GM23248 (cell line): ENCODE measurements at places on chromosomes 7 and 10.

DNA sequence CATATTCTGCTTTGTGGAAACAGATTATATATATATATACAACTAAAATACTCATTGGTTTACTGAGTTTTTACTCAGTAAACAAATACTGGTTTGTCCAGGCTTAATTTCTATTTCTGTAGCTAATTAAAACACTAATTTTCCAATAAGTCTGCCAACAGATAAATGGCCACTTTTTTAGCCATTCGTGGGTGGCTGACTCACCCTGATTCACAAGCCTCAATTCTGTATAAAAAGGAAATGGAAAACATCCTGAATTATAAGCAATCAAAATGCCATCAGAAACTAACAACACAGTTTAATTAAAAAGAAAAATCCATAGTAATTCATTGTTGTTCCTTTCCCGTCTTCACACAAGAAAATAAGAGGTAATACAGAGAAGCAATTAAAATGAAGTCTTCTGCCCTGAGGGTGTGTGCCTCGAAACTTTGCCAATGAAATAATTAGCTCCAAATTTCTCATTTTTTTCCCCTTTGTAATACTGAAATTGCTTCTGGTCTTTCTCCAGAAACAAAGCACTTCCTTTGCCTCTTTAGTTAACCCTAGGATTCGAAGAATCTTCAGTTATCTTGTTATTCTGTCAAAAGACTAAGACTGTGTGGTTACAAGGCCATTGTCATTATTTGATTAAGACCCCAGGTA lies 118.7 kb upstream of the PTN start:
- DNase-seq: peak; percentile 83

DNA sequence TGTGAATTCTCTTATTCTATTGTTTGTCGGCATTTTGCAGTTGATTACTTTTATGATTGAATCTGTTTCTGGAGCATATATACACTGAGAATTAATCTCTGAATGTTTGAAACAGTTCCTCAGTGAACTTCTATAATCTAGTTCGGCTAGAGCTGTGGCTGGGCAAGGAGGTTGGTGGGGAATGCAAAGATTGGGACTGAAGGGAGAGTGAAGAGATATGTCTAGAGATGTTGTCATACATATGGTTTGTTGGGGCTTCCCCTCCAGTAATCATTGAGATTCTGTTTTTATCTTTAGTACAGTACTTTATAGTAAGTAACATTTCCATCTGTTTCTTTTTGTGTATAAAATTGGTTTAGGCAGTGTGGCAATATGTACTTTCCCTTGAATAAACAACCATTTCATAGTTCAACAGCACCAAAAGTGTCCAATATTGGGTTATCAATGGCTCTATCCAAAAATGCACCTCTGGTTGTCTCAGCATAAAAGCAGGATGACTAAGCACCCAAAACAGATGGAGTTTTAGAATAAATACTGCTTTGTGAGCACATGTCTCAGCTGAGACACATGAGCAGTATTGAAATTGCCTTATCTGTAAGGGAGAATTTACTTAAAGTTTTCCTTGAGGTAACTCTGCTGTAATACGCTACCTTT lies 36.7 kb downstream of the WAC start:
- peak; percentile 63 for DNase-seq

- peak; percentile 66 for DNase-seq
Observed at GRCh38 chr7:134766779-134767519, 12.5 kb upstream of the CALD1 start.

DNA sequence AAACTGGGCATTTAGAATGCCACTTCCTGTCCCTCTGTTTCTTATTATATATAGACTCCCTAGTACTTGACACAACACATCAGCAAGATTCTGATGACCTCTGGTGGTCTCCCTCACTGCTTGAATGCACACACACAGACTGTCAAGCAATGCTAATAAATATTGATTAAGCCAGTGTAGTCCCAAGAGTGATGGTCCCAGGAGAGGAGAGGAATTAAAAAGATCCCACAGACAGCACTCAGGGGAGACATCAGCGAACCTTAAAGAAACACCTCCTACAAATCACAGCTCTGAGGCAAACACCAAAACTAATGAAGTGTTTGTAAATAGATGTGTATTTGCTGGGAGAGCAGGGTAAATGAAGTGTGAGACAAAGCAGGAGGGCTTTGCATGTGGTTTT lies 1291.2 kb downstream of the XPNPEP1 start:
- DNase-seq: no peak

DNA sequence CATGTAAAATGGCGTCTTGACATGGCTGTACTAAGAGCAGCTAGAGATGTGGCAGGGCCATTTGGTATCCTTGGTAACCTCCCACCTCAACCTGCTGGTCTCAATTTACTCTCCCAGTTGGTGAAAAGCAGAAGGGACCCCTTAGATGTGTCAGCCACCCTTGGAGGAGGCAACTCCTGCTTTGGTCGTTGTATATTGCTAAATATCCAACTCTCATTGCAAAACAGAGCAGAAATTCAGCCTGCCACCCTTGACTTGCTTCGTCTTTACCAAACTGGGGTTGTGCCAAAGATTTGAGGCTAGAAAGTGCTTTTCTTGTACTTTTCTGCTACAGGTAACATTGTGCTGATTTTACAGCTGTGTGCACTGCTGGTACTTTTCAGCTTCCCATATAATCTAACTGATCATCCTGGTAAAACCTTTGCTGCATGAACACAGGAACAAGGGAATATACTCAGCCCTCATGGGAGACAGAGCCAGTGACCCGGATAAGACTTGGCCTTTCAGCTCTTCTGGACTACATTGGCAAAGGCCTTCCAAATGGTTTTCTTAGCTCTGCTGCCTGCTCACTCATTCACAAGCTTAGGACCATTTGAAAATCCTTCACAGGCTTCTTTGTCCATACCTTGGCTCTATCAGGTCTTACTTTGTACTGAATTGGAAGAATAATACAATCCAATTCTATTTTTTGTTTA lies 2.2 kb upstream of the VSTM4 start:
- no peak for DNase-seq

DNA sequence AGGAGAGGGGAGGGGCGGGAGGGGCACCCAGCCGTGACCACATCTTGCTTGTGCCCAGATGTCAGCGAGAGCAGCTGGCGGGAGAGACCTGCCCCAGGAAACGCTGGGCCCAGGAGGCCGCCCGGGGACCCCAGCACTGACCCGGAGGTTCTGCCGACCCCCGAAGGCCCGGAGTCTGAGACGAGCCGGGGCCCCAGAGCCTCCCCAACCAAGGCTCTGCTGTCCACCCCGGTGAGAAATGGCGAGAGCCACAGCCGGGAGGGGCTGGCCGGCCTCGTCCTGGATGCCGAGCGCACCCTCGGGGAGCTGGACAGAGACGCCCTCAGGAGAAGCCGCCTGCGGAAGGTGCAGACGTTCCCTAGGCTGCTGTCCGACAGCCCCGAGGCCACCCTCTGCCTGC lies 25.9 kb downstream of the KNDC1 start:
- DNase-seq: no peak

- DNase-seq: no peak
Observed at GRCh38 chr10:11180228-11180627, 162.6 kb downstream of the CELF2 start.

GRCh38 chr7:195830-196128 lies 3.4 kb downstream of the FAM20C start:
- DNase-seq: no peak

- DNase-seq: peak; percentile 39
Observed at GRCh38 chr10:100519311-100520051, at the start of gene SEC31B. Gene SEC31B, minus strand, starts transcription at chr10:100519861. Its CDS starts 2,909 bp downstream, at chr10:100516952.

- DNase-seq: no peak
Observed at GRCh38 chr10:95221124-95221523, 27.1 kb downstream of the ACSM6 start.

DNA sequence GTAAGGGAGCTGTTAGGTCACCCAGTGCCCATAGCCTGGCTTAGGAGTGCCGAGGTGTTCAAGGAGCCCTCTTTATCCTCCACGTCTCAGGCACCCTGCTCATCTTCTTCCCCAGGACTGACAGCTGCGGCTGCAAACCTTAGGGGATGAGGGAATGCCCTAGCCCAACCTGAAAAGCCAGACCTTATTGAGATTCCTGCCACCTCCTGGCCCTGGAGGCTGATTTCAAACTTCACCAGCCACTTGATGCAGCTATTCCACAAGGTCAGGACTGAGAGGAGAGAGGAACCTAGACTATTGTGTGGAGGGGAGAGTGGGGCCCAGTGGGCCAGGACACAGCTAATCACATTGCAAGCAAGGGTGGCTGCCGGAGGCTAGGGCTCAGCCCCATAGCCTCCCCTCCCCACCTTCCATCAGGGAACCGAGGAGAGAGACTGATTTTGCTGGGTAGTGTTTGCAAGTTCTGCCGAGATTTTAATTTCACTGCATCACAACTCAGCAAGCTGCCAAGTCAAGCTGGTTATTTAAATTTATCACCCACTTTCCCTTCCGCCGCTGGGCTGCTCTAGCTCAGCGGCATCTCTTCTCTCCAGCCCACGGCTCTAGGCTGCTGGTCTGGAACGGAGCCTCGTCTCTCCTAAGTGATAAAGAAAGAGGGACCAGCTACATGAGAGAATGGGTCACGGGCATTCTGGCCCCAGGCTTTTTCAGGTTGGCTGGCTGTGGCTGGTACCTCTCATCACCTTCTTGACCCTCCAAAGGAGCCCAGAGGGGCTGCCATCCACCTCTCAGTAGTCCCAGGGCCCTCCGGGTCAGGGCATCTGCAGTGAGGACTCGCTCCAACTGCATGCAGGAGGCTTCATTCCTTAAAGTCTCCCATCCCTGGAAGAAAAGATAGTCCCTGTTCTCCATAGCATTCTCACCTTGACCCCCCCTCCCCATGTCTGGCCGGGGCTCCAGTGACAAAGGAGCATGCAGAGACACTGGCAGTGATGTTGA lies 66.7 kb downstream of the PAX2 start:
- no peak for DNase-seq

DNA sequence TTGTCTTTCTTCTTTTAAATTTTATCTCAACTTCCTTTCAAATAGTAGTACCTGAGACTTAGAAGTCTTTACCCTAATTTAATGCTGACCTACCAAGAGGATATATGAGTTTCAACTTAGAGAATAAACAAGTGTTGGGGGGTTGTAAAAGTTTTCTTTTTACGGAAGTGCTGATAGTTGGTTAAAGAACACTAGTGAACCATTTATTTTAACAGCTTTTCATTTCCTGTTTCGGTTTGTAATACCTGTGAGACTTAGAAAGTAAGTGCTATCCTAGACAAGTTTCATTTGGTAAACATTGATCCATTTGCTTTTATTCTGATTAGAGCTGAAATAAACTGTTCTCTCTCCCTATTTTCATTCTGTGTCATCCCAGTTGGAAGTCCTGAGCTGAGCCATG lies 683.1 kb upstream of the SORCS1 start:
- DNase-seq: no peak

GRCh38 chr10:42475168-42476098 lies 162.9 kb downstream of the ZNF33B start:
- DNase-seq: peak; percentile 36

DNA sequence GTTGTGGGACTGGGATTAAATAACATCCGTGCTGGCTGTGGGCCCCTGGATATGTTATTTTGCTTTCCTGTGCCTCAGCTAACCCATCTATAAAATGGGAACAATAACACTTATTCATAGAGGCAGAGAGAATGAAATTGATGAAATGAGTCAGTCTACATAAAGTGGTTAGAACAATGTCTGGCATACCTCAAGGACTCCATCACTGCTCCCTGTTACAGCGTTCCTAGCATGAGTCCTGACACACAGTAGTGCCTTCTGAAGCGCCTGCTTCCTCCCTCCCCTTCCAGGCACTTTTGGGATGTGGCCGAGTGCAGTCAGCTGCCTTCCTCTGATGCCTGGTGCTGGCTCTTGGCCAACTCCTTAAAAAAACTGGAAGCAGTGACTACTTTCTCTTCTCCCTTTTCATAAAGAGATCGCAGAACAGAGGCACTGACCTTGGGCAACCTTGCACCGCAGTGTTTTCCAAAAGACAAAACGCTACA lies 108.4 kb upstream of the ZMIZ1 start:
- peak; percentile 94 for DNase-seq

- DNase-seq: no peak
Observed at GRCh38 chr7:84230491-84230890, 35.9 kb upstream of the SEMA3A start.

DNA sequence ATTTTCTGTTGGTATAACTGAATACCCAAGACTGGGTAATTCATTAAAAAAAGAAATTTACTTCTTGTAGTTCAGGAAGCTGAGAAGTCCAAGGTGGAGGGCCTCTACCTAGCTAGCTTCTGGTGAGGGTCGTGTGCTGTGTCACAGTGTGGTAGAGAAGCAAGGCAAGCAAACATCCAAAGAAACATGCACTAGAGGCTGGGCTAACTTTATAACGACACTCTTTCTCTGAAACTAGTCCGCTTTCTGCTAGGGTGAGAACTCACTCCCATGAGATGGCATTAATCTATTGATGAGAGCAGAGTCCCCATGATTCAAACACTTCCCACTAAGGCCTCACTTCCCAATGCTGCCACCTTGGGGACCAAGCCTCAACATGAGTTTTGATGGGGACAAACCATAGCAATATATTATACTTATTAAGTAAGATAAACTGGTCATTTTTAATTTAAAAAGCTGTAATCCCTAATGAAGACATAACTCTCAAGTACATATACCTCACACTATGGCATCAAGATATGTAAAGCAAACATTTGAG lies 50.8 kb downstream of the PHYHIPL start:
- DNase-seq: no peak
